ENCODE measurements at places on chromosomes 7 and 10.
A peak's percentile ranks its signal among the peaks of the same experiment; 100 is the strongest.

GRCh38 chr10:88288320-88289059 is 294.6 kb downstream of the RNLS start:
- peak; percentile 6 for DNase-seq

GRCh38 chr7:53475776-53476175 is 440.3 kb downstream of the POM121L12 start:
- DNase-seq, result no peak

- DNase-seq, result peak; percentile 67
These were observed 186.0 kb downstream of the JAZF1 start for GRCh38 chr7:27994639-27995038.

DNA sequence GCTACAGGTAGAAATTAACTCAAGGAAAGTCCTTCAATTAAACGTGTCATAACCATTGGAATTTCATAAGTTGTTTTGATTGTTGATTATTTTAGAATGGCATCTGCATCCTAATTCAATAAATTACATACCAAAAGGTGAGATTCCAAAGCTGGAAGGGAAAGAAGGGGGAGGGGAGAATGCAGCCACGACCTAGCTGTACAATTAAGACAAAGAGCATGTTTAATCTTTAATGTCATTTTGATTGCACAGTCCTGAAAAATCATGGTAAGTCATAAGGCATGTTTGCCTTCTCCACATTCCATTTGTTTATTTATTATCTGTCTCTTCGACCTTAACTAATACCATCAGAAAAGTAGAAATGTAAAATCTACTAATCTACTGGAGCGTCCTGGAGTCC is 358.1 kb downstream of the FRMD4A start:
- DNase-seq, result no peak

GRCh38 chr7:37440738-37441385 is 7.8 kb downstream of the ELMO1 start:
- no peak for DNase-seq

GRCh38 chr7:141386881-141387280 is 164.3 kb upstream of the AGK start:
- no peak for DNase-seq

GRCh38 chr7:108097703-108098102 is 32.5 kb downstream of the LAMB4 start:
- no peak for DNase-seq

GRCh38 chr10:101303087-101303703 is 50.8 kb upstream of the BTRC start:
- no peak for DNase-seq

- peak; percentile 45 for DNase-seq
These were observed 14.4 kb upstream of the WBP1L start for GRCh38 chr10:102729029-102730026.

DNA sequence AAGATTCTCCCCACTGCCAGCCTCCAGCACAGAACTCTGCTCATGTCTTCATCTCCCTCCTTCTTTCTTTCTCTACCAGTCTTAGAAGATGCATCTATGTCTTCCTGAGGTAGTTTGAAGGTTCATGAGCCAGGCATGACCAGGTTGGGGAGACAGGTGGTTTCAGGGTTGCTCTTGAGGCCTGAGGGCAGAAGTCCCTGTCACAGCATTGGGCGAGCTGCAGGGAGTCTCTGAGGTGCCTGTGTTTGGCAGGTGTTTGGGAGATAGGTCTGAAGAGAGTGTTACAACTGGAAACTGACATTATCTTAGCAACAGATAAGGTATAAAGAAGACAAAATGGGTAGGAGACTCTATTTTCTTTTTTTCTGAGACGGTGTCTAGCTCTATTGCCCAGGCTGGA is 18.7 kb downstream of the PRSS2 start:
- DNase-seq, result no peak

DNA sequence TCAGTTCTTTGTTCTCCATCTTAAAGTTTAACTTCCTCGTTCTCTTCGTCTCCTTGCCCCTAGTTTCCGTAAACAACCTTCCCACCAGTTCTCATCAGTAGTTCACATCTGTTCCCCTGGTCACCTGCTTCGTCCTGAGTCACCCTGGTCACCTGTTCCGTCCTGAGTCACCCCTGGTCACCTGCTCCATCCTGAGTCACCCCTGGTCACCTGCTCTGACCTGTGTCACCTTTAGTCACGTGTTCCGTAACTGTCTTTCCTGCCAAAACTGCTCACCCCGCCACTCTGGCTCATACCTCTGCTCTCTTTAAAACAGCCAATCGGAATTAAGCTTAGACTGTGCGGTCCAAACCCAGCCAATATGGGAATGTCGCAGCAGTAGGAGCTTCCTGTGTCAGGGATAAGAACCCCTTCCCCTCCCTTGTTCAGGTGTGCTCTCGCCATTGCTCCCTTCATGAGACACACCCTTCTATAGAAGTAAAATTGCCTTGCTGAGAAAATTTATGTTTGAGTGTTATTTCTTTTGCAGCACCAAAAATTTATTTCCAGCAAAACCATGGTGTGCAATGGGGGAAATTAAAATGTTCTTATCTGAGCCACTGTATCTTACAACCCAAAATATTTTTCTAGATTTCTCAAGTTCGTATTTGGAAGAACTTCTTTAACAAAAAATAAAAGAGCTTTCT is 112.2 kb downstream of the VIM start:
- DNase-seq, result no peak

DNA sequence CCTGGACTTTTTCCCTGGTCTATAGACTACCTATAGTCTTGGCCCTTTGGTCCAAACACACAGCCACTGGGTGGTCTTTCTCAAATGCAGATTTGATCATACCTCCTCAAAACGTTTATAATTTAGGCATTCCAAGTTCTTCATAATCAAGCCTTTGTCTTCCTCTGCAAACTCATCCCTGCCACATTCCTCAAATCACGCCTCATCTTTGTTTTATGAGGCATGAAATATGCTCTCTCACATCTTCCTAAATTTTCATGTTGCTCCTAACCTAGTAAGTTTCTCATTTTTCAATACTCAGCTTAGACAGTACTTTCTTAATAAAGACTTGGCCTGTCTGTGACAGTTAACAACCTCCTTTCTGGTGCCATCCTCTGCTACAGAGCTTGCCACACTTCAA is 10.9 kb upstream of the HERC4 start:
- no peak for DNase-seq

GRCh38 chr7:54778166-54778565 is 19.2 kb upstream of the SEC61G start:
- no peak for DNase-seq

DNA sequence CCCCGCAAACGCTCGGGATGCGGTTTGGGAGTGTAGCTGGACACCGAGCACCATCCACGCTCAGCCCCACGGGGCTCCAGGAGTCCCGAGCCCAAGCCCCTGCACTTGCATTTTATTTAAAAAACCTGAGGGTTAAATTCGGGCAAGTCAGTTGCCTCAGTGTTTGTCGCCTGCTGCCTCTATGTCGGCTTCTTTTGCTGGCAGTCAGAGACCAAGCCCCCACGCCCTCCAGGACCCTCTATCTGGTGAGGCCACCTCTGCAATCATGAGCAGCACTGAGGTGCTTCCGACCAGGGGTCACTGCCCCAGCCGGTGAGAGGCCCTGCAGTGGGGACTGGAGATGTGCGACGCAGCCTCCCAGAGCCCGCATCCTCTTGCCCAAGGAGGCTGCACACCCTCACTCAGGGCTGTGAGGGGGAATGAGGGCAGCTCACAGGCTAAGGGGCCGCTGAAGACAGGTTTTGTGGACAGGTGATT is 13.3 kb upstream of the ZNF273 start:
- DNase-seq, result no peak

DNA sequence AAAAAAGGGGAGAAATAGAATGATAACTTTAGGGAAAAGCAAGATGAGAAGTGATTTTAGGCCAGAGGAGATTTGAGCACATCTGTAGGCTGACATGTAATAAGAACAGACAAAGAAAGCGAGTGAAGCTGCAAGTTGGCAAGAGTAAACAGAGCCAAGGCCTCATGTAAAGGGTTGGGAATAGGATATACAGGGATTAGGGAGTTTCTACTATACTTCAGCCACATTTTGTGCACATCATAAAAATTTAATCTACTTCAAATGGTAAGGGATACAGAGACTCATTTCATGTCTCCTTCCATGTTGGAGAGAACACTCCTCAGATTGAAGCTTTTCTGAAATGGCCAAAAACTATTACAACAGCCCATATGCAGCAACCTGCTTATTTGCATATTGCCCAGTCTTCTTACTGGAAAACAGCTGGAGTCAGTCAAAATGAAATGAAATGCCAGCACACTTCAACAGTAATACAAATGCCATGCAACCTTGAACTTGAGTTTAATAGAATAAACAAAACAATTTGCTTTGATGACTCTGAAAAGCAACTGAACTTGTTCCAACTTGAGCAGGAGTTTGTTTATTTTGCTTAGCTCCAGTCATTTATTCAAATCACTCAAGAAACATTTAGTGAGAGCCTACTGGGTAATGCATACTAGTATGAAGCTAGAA is 49.9 kb downstream of the NRCAM start:
- DNase-seq, result no peak

DNA sequence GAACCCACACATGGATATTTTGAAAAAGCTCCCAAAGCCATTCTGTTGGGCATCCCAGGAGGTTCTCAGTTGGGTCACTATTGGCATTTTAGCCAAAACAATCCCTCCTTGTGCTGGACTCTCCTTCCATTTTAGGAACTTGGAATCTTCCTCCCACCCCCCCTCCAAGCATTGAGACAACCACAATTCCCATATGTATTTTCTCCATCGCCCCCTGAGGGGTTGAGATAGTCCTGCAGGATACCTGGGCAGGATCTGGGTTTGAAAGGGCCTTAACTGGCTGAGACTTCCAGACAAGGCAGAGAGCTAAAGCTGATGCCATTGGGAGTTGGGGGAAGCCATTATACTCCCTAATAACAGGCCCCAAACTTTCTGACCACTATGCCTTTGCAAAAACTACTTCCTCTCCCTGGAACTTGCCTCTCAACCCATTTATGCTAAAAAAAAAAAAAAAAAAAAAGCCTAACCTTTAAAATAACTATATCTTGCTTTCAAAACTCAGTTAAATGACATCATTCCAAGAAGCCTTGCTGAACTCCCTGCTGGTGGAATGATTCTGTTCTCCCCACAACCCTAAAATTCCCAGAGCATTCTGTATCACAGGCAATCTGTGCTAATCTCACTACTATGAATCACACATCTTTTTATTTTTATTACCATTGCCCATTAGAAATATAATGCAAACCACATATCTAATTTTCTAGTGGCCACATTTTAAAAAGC is 77.5 kb upstream of the PDE1C start:
- no peak for DNase-seq

DNA sequence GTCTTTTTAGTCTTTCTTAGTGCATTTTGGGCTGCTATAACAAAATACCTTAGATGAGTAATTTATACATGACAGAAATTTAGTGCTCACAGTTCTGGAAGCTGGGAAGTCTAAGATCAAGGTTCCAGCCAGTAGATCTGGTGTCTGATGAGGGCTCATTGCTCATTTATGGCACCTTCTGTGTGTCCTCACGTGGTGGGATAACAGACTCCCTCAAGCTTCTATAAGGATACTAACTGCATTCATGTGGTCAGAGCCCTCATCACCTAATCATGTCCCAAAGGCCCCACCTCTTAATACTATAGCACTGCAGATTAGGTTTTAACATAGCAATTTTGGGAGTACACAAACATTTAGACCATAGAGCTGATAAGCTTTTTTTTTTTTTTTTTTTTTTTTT is 80.4 kb downstream of the ZNRF2 start:
- DNase-seq, result no peak

DNA sequence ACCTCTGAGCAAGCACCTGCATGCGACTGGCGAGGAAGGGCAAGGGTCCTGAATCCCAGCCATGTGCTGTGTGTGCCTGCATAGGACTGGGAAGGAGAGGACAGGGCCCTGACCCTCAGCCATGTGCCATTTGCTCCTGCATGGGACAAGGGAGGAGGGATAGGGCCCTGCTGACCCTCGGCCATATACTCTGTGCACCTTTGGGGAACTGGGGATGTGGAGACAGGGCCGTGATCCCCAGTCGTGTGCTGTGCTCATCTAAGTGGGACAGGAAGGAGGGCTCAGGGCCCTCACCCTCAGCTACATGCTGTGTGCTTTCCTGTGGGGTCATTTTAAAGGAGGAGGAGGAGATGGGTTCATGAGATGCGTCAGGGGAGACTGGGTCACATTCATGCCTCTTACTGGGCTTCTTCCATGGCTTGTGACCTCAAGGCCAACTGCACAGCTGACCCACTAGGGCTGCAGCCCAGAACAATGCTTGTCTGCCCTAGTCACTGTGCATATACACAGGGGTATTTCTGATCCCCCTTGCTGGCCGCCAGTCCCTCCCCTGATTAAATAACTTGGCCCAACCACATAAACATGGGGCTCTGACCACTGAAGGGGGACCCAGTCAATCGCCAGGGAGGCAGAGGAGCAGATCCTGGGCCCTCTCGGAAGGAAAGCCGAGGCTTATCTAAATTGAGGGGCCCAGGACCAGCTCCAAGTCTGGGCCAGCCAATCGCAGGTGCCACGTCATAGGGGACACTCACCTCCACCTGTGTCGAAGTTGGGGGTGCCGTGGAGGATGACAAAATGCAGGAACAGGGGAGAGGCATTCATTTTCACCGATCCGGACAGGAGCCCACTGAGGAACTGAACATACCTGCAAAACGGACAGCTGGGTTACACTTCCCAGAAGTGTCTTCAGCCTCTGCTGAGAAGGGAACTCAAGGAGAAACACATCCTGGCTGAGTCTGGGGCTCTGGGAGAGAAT is 167.3 kb downstream of the TNS3 start:
- no peak for DNase-seq

DNA sequence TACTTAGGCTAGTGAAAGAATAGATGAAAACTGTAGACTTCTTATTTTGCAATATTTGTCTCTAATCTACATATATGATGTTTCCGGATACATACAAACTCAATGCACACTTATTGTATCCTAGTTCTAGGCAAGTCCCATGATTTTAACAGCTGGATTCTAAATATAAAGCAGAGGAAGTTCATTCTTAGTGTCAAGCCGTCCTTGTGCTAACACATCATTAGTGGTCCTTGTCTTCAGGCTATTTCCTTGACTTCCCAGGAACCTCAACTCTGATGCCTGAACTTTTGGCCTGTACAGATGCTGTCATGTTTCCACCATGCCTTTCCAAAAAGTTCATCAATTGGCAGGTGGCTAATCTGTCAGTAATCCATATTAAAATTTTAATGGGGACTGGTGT is 301.9 kb upstream of the DGKB start:
- DNase-seq, result no peak

- DNase-seq, result no peak
These were observed 729.1 kb downstream of the TNS3 start for GRCh38 chr7:46852795-46853194.

DNA sequence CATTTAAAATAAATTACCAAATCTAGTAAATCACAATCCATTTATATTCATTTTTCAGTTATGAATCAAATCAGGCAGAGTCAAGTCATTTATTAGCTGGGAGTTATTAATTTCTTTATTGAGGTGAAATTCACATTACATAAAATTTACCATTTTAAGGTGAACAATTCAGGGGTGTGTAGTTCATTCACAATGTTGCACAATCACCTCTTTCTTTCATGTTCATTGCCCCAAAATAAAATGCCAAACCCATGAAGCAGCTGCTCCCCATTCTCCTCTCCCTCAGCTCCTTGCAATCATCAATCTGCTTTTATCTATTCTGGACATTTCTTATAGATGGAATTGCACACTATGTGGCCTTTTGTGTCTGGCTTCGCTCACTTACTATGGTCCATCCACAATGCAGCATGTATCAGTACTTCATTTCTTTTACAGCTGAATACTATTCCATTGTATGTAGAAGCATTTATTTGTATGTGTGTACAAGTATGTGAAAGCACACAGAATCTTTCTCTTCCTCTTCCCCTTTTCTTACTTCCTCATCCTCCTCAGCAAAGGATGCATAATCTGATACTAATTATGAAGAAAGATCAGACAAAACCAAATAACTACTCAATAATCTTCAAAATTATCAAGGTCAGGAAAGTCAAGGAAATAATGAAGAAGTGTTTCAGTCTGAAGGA is 60.6 kb downstream of the LMBR1 start:
- no peak for DNase-seq

All from NCI-H524 (cell line).